ENCODE measurements at places on chromosomes 16 and 17.

- no peak for DNase-seq
These were observed 2.3 kb upstream of the CCL1 start for GRCh38 chr17:34365340-34365739.

- DNase-seq, result peak; percentile 85
These were observed at the start of gene TMC8 for GRCh38 chr17:78130437-78131101. Gene TMC8 (plus strand): TSS chr17:78130771. CDS start chr17:78131589, 818 bp downstream.

DNA sequence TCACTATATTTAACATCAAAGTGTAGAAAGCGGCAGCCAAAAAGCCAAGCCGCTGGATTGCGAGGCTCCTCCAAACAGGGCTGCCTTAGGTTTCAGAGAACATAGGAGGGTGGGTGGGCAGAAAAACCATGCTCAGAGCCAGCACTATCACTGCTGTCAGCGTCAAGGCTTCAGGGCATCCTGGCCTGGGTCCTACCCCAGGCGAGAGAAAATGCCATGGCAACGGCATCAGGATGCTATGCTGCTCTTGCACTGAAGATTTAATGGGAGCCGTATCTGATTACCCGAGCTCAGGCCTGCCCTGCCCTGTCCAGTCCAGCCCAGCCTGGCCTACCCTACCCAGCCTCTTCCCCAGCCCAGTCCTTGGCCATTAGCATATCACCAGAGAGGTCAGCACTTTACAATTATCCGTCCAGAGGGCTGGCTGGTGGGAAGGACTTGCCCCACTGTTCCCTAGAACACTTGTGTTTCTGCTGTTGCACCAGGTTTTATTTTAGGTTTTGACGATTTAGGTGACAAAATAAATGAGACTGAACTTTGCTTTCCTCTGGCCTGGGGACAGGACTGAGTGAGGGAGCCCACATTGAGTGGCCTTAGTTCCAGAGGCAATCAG lies 61.1 kb downstream of the TOM1L2 start:
- no peak for DNase-seq

GRCh38 chr17:30332057-30332542 lies 1.8 kb downstream of the TMIGD1 start:
- DNase-seq, result peak; percentile 70

GRCh38 chr17:81323411-81323868 lies 28.3 kb upstream of the SLC38A10 start:
- no peak for DNase-seq

GRCh38 chr16:4855371-4855770 lies 8.1 kb downstream of the UBN1 start:
- DNase-seq, result no peak
